DMS 273 treated with DMSO at 0.1 percent for 48 hours (cell line): ENCODE measurements at places on chromosomes 5 and 9.
A peak's percentile ranks its signal among the peaks of the same experiment; 100 is the strongest.

DNA sequence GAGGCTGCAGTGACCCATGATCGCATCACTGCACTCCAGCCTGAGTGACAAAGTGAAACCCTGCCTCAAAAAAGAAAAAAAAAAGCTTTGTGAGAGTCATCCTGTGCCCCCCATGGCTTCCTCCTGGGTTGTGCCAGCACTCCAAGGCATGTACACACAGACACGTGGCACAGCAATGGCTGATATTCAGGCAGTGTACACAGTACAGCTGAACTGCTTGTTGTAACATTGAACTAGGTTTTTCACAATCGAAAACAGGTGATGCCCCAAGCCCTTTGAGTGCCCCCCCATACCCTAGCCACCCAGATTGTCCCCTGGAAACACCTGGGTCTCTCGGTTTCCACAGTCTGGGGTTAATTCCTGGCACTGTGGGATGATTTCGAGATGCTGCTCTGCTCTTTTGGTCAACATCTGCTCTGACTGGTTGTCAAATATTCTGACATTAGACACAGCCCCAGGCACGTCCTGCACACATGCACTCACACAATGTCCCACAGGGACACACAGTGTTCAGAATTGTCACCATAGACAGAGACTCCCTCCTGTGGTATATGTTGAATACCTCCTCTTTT is 9.2 kb downstream of the SPINK4 start:
- DNase-seq, result no peak

GRCh38 chr9:127878001-127878651 is 651 bp upstream of the AK1 start:
- no peak for DNase-seq

GRCh38 chr9:109512170-109512756 is 14.2 kb upstream of the PTPN3 start:
- no peak for DNase-seq

- DNase-seq, result no peak
These were observed 24.7 kb downstream of the GOLGA2 start for GRCh38 chr9:128250839-128251731.

GRCh38 chr9:18863791-18864190 is 169.2 kb downstream of the SAXO1 start:
- no peak for DNase-seq

- no peak for DNase-seq
These were observed 1.1 kb downstream of the PRUNE2 start for GRCh38 chr9:76904661-76905457.

- DNase-seq, result peak; percentile 84
These were observed 179.1 kb upstream of the FBXL7 start for GRCh38 chr5:15320871-15321270.

DNA sequence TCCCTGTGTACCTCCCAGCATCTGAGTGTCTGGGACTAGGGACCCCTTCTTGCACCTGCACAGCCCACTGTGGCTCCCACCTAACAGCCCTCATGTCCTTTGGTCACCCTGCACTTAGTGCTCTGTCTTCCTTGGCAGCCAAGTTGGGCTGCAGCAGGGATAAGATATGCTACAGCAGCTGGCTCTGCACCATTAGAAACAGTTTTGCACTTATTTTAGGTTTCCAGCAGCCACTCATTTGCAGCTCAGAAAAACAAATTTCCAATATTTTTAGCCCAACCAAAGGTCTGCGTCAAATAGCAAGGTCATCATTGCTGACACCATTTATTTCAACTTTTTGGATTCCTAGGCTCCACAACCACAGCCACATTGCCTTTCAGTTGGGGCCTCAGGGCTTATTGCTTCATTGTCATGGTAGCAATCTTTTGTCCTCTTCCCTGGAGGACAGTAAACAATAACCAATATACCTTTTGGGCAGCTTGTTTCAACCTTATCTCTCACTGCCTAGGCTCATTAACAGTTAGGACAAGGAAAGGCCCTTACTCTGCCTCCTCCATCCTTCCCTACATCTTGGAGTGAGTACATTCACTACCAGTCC is 263.9 kb downstream of the COX7C start:
- no peak for DNase-seq

DNA sequence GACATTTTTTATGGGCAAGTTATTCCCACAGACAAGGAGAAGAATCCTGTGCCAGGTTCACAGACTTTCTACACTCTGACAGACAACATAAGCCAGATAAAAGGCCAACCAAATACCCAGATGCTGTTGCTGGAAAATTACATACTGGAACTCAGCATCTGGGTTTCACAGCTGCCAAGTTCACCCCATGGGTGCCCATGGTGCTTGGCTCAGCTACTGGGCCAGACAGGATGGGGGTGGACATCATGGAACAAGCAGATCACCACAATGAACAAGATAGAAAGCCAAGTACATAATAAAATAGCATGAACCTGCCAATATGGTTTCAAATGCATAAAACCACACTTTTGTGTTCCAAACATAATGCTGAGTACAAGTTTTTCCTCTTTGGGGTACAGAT is 999.8 kb downstream of the NR2F1-AS1 start:
- DNase-seq, result no peak
